Ascending aorta (tissue), 2 donors: ENCODE measurements at places on chromosomes 11 and 22.
A peak's percentile ranks its signal among the peaks of the same experiment; 100 is the strongest.

DNA sequence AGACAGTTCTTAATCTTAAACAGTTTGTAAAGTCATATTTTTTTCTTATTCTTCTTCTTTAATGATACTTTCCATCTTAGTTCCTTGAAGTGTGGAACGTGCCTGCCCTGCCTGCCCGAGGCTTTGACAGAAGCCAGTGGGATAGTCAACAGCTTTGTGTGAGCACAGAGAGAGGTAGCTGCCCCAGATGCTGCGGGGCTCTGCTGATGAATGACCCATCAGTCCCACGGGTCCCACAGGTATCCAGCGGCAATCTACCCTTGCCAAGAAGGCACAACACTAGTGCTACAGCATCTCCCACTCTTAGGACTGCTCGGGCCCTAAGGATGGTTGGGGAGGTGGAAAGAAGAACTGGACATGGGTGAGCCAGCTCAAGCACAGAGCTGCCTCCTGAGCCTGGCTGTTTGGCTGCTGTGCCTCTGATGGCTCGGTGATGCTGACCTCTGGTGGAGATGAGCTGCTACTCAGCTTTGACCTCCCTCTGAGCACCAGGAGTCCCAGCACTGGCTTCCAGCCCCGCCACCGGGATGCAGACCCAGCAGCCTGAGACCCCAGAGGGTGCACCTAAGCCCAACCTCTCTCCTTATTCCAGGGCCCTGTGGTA is 11.8 kb upstream of the APLNR start:
- no peak for DNase-seq

DNA sequence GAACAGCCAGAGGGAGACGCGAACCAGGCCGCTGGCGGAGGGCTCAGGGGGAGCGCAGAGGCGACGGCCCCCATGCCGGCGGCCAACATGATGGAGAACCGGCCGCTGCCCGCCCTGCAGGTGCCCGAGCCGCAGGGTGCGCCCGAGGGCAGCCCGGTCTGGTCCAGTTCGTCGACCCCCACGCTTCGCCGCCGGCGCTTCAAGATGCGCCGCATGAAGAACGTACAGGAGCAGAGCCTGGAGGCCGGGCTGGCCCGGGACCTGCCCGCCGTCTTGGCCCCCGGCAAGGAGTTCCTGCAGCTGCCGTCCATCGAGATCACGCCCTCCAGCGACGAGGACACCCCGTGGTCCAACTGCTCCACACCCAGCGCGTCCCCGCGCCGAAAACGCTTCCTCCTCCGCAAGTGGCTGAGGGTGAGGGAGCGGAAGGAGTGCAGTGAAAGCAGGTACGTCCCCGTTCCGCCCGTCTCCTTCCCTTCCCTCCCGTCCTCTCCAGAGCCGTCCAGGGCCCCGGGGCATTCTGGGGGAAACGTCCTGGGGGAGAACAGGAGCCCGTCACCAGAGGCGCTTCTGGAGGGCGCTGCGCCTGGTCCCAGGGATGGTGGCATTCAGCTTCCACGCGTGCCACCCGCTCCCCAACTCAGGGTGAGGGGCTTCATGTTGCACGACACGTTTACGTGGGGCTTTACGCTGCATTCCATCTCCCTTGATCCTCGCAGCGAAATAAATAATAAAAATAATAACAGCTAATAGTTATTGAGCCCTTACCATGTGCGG is 840 bp downstream of the GRAMD1B start:
- peak; percentile 72 for DNase-seq

DNA sequence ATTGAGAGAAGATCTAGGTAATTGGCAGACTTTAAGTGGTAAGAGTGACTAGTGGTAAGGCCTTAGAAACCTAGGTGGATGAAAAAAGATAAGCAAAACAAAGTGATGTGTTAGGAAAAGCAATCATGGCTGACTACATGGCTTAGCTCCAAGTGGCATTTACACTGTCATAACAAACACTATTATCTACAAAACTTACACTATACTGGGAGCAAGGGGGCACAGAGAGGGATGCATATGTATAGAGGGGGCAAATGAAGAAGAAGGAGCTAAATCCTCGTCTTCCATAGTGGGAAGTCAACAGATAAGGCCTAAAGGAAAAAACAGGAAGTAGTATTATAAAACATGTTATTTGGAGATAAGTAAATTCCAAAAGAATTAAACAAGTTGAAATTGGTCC is 32.5 kb downstream of the ADORA2A start:
- no peak for DNase-seq

DNA sequence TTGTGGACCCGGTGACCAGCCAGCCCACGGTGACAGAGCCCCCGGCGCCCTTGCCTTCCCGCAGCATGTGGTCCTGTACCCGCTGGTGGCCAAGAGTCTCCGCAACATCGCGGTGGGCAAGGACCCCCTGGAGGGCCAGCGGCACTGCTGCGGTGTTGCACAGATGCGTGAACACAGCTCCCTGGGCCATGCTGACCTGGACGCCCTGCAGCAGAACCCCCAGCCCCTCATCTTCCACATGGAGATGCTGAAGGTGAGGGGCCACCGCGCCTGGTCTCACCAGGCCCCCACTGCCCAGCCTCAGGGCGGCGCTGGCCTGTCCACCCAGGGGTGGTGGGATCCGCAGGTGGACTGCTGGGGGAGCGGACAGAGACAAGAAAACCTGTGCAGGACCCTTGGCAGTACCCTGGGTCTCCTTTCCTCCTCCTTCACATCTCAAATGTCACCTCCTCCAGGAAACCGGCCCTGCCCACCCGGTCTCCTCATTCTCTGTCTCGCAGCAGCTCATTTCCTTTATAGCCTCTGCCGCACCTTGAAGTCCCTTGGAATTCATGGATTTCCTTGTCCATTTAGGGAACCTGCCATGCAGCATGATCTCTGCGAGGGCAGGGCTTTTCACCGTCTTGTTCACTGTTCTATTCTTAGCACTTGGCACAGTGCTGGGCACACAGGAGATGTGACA is 6.5 kb downstream of the AIP start:
- no peak for DNase-seq

DNA sequence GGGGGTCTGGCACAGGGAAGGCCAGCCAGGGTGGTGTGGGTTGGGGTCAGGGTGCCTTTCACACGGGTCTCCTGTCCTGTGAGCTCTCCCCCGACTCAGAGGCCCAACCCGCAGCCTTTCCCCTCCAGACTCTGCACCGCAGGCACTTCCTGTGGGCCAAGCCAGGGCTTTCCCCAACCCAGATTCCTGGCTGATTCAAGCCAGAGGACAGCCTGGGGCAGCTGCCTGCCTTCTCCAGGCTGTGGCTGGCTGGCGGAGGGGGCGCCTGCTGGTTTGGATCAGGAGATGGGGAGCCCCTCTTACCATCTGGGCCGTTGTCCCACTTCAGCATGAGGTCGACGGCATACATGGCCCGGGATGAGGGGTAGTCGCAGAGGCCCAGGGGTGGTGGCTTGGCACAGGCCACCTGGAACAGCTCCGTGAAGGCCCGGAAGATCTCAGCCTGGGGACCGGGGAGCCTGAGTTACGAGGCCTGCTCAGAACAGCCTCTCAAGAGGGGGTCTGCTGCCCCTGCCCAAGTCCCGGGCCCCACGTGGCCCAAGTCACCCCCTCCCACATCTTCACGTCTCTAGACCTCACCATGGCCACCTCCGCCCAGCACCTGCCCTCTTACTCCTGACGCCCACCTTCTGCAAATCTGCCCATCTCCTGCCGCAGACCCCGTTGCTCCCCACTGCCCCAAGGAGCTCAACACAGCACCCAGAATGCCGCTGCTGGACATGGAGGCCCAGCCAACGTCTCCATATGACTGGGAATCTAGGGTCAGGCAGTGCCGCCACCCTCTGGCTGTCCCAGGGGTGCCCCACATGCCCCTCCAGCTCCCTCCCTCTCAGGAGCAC is 17.3 kb downstream of the TSPO start:
- no peak for DNase-seq

DNA sequence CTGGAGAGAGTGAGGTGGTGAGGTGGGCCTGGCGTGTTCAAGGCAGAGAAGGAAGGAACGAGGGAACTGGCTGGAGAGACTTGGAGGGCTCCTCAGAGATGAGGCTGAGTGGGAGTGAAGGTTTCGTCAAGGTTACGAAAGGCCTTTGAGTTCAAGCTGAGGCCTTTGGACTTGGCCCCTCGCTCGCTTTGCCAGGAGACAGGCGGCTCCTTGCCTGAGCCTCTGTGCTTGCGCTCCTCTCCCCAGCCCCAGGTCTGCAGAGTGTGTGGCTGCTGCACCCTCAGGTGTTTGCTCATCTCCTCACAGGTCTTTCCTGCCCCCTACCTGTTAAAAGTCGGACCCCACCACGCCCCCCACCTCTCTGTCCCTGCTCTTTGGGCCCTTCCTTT is 91.6 kb downstream of the ATXN10 start:
- no peak for DNase-seq

DNA sequence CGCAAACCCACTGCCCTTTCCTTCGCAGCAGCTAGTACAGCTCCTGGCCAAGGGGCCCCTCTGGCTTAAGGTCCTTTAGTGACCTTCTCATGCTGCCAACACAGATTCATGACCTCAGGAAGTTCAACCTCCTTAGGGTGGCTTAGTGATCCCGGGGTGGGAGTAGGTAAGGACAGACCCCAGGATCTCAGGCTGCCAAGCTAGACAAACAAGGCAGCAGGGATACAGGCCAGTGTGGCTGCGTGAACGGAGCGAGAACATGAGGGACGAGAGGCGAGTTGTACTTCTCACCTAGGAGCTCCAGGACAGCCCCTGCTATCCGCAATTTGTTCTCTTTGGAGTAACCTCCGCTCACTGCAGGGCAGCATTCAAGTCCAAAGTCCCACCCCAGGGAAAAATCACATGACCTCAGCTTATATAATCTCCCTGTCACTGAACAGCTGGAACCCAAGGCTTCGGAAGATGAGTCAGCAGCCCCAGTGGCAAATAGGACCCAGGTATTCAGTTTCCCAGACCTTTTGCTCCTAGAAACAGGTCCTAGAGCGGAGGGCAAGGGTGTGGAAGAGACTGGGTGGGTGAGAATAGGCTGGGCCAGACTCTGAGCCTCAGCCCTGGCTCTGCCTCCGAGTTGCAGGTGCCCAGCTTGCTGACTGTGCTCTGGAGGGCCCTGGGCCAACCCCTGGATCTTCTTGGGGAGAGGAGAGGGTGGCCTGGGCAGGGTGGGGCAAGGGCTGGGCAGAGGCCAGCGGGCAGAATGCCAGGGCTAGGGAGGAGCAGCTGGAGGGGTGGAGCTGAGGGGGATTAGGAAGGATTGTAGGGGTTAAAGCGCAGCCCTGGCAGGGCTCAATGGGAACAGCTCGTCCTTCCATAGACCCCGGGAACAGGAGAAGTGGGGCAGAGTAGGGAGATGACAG is 13.1 kb downstream of the USP2 start:
- no peak for DNase-seq
